Head of caudate nucleus (tissue), 42 donors: ENCODE measurements at places on chromosomes 2 and 18.

DNA sequence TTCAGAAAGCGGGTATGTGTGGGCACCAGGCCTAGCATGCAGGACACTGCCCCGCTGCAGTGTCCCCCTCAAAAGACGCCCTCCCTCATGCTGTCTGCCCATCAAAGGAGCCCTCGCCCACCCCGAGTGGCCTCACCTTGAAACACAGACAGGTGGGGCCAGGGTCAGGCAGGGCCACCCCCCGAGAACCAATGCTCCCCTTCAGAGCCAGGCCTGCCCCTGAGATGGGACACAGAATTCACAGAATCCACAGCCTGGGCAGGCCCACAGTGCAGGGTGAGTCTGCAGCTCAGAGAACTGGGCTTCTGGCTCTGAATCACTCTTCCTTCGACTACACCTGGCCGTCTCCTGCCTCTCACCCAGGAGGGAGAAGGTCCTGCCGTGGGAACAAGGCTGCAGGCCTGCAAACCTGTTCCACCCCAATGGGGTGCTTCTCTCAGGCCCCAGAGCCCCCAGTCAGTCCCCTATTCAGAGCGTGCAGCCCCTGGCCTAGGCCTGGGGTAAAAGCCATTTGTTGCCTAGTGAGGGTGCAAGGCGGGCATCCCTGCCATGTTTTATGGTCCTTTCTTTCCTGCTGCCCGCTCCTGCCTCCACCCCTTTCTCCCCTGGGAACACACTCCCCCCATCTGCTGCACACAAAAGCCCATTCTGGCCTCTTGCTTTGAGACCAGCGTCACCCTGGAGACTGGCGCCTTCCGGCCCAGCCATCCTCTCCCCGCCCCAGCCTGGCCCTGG, 11.3 kb upstream of the ARHGEF4 start:
- peak; percentile 79 for DNase-seq

- no peak for DNase-seq
These were observed 64.7 kb downstream of the CCDC178 start for GRCh38 chr18:33375829-33376228.

- DNase-seq = no peak
These were observed 155.1 kb downstream of the SMAD7 start for GRCh38 chr18:48795696-48796095.

- no peak for DNase-seq
These were observed 270.2 kb downstream of the EN1 start for GRCh38 chr2:118577202-118577601.

GRCh38 chr2:23693606-23693951, 233.3 kb downstream of the ATAD2B start:
- no peak for DNase-seq

DNA sequence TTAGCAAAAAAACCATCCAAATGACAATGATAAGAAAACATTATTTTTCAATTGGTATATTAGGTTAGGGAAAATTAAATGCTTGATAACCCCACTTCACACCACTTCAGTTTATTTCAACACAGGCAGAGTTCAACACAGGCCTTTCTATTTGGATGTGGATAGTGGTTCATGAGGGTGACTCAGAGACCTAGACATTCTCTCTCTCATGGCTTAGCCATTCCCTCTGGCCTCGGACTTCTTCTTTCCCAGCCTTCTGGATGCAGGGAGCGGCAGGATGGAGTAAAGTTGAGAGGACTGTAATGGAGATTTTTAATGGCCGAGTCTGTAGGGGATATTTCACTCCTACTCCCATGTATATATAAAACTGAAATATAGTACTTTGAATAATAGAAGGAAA, 109.7 kb downstream of the CTNNA2 start:
- DNase-seq = no peak

DNA sequence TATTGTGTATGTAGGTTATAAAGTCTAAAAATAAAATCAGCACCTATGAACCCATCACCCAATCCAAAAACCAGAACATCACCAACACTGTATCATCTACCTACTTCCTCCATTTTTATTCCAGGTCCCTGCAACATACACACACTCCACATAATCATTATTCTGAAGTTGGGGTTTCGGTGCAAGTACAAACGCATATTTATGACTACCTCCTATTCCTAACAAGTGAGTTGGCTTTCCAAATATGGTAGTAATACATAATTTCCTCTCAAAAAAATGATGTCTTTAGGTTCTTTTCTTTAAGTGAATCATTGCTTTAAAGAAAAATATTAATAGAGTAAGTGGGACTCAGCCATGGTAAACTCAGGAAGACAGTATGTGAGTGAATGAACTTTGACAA, 3.3 kb downstream of the ACVR1 start:
- no peak for DNase-seq

DNA sequence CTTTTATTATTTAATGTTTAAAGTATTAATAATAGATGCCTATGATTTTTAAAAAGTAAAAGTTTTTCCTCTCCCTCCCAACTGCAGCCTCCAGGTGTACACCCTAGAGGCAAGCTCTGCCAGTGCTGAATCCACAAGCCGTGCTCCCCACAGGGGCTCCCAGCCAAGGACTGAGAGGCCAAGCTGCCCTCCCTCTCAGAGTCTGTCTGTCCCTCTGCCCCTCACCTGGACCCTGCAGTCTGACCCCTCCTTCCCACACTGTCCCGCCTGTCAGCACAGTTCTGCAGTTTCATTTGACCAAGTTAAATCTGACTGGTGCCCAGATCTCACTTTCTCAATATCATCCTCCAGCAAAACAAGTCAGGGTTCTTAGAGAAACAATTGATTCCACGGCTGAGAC, 14.8 kb upstream of the PROC start:
- DNase-seq = no peak
